T-helper 22 cell (primary cell): ENCODE measurements at places on chromosomes 7 and 10.
A peak's percentile ranks its signal among the peaks of the same experiment; 100 is the strongest.

DNA sequence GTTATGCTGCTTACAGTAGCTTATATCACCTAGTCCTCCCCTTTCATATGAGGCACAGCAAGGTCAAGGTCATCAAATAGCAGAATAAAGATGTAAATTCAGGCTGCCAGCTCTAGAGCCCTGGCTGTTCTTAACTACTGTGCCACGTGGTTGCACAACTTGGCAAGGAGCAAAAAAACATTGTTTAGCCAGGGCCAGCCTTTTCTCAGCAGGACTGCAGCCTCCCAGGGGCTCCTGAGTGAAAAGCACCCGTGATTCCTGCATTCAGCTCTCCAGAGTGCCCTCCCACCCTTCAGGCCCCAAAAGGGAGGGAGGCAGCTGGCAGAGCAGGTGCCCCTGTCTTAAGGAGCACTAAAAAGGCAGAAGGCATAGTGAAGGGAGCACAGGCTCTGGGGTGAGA is 31.8 kb upstream of the TM9SF3 start:
- no peak for DNase-seq

DNA sequence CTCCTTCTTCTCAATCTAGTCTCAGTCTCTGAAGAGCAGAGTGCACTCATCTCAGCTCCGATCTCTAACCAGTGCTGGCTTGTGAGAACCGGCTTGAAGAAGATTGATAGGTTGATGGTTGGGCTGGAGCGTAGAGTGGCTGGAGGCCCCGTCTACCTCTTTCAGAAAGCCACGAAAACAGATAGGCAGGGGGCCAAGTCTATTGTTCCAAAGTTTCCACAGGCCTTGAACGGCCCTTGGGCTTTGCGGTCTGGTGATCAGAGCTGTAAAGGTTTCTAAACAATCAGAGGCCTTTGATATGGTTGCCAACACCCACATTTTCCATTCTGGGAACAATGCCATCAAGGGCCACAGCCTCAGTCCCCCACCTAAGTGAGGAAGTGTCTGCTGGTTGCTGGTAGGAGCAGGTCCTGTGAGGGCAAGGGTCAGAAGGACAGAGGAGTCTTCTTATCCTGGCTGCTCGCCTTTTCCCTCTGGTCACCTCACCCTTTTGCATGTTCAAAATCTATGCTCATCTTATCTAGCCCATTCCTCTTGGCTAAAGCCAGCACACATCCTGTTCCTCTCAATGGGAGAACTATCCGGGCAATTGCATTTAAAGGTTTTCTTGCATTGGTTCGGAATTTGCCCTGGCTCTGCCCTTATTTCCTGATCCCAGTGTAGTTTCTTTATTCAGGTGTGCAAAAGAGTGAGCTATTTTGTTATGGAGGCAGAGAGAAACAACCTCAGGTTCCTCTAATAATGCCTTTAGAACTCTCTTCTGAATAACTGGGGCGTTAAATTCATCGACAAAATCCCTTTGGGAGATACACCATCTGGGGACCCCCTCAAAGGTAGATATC is 70.3 kb upstream of the KMT2E start:
- peak; percentile 62 for DNase-seq

DNA sequence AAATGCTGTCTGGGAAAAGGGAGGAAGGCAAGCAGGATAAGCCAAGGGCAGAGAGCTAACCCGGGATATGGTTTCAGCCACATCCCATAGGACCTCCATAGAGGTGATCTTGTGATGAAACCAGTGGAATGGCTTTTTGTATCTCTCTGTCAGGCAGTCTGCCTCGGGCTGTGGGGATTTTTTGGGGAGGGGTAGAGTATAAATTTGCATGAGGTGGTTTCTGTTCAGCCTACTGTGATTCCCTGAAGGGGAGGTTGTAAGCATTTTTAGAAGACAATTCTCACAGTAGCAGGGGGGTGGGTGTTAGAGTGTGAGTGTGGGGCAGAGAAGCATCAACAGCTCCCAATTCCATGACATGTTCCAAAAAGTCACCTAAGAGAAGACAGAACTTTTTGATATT is 11.8 kb downstream of the OR9A2 start:
- no peak for DNase-seq

- no peak for DNase-seq
Measured at GRCh38 chr7:141441837-141442627, 109.2 kb upstream of the AGK start.

DNA sequence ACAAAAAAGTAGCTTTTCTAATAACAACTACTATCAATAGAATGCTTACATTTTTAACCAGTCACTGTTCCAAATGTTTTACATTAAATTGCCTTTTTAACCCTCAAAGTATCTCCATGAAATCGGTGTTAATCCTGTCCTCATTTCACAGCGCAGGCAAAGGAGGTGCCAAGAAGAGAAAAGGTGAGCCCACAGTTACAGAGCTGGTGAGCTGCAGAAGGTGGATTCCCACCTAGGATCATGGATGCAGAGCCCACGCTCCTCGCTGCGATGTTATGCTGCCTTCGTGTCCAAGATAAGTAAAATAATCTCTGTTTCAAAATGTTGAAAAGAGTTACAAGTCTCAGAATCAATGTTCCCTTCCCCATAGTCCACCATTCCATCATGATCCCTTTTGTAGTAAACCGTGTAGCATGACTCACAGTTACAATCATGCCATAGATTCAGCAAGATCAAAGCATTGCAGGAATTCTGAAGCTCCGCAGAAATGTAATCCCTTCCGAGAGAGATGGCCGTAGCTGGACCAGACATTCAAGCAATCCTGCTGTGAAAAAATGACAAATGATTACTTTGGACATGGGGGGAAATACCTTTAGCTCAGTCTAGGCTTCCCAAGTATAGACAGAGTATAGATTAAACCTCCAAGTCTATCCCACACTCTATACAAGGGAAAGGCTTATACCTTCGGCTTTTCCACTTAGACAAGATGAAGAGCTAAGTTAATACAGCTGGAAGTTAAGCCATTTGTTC is 394.7 kb upstream of the AKR1E2 start:
- no peak for DNase-seq

DNA sequence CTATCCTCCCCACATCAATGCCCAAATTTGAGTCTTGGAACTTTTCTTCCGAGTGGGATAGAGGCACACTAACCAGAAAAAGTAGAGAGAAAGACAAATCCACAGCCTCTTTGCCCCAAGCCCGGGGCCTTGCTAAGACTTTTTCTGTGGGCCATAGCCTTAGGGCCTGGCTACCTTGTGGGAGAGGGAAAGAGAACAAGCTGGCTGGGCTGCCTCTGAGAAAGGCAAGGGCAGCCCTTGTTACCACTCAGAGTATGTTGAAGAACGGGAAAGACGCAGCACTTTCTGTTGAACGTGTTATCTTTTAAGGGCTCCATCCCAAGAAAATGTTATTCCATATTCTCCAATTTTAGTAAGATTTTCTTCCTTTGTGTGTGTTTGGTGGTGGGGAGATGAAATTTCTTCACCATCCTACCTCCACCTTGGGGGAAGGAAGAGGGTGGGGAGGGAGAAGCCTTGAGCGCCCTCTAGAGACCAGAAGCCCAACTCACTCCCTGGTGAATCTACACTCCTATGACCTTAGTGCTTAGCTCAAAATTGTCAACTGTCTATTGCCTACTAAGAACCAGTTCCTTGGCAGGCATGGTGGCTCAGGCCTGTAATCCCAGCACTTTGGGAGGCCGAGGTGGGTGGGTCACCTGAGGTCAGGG is 3.9 kb upstream of the NRF1 start:
- no peak for DNase-seq

DNA sequence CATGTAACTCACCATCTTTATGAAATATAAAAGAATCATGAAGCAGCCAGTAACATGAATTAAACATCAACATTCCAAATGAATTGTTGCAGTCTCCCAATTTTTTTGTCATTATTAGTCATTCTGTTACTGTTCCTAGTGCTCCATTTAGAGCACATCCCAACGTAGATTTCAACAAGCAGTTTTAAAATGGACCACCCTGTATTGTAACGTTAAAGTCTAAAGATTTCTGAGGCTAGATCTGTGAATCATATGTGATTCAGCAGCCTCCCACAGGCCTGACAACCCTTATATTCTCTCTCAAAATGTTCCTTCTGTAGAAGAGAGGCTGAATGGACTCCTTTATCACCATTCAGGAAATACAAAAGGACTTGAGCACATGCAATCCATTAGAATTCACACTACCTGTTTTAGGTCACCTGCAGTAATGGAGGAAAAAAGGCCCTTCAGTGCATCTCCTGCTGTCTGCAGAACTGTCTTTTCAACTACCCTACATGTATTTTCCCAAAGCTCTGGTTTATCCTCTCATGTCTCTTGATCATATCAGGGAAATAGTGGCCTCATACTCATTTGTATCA is 81.4 kb downstream of the CACNA2D1 start:
- DNase-seq = no peak

- DNase-seq = no peak
Measured at GRCh38 chr7:105756367-105756766, 120.0 kb downstream of the ATXN7L1 start.

DNA sequence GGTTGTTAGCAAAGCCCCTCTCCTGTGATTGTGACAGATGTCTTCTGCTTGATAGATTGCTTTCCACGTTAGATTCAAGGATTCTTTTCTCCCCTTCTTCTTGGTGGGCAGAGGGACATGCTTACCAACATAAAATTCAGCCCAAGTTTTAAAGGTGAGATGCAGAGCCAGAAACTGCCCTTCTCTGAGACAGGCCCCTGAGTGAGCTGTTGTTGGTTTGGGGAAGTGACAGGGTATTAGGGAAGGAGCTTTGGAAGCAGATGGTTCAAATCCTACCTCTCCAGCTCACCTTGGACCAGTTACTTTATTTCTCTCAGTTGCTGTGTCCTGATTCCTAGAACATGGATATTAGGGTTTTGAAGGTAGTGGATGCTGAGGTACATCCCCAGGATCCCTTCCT is 53.0 kb downstream of the SORCS3 start:
- DNase-seq = no peak

GRCh38 chr7:130893441-130893894 is 159.5 kb upstream of the KLF14 start:
- DNase-seq = no peak

DNA sequence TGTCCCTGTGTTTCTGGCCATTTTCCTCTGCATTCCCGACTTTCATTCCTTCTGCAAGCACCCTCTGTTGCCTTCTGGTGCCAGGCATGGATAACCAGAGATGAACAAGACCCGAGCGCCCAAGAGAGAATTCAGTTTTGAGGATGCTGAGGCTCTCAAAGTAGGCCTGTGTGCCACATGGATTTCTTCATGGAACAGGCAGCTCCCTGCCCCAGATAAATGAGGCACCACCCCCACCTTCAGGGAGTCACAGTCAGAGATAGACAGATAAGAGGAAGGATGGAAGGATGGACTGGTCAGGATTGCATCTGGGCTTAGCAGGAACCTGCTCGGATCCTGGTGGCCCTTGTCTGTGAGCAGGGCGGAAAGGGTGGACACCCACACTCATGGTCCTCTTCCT is 49.4 kb downstream of the ADCYAP1R1 start:
- no peak for DNase-seq

GRCh38 chr10:70917226-70917625 is 28.9 kb upstream of the PCBD1 start:
- no peak for DNase-seq

DNA sequence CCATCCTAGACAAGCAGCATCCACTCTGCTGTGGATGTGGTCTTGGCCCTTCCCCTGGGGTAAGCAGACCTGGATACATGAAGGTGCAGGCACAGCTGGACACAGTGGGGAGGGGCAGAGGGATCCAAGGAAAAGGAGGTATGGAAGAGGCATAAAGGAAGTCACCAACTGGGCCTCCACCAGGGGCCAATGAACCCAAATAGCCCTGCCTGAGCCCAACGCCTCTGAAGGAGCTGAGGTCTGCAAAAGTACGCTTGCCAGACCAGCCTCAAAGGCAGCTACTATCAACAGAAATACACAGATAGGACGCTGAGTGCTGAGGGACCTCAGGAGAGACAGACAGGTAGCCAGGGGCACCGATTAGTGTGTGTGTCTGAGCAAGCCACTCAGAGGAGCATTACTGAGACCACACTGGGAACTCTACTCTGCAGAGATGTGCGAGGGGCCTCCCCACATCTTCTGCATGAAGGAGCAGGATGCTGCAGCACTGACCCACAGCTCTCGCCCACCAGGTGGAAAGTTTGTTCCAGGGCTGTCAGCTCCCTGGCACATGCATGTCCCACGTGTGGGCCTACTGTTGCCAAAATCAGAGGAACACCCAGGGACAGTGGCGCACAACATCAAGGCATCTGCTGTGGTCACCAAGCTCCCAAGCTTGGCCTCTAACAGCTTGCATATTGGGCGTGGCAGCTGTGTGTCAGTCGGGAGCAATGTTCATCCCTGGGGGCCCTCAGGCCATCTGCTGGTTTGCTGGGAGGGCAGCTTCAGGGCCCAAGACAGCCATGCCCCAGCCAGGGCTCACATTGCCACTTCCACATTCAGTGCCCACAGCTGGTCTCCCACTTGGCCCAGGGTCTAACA is 40.0 kb downstream of the MKI67 start:
- DNase-seq = no peak

- no peak for DNase-seq
Measured at GRCh38 chr7:66307591-66308215, 102.6 kb downstream of the TPST1 start.

DNA sequence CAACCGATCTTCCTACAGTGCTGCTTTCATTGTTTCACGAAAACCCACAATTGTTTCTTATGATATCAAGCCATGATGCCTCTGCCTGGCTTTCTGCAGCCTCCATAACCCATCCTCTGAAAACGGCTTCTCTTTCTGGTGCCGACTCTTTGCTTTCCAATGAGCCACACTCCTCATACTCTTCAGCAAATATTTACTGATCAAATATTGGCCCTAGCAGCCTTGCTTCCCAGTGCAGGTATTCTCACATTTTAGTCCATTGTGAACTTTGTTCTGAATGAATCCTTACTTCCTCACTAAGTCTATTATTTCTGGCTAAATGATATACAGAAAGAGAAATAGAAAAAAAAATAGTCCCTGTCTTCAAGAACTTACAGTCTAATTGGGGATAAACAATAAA is 35.5 kb downstream of the LAMB1 start:
- DNase-seq = no peak

- no peak for DNase-seq
Measured at GRCh38 chr10:51685768-51686167, 13.6 kb downstream of the CSTF2T start.

DNA sequence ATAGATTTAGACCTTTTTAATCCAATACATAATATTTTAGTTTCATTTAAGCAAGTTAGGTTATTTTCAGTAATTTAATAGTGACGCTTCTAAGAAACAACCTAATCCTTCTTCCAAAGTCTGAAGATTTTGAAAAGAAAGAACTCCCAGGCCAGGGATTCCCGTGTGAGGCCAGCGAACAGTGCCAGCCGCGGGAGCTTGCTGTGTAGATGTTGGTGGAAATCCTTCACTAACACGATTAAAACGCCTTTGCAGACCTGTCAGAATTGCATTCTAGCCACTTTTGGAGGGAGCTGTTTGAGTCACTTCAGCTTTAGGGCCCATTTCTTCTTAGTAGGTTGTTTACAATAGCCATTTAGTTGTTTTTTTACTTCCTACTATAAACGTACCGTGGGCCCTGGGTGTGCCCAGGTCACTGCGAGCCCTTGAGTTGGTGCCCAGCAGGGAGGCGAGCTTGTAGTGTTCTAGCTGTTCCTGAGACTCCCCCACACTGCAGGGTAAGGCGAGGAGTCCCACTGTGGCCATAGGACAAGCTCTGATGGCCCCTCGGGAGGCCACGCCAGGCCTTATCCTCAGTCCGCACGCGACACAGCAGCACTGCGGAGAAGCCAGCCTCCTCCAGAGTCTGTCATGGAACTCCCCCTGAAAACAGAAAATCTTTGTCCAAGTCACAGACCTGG is 32.3 kb downstream of the PPP2R2D start:
- DNase-seq = no peak

- DNase-seq = no peak
Measured at GRCh38 chr7:36048141-36048901, 104.7 kb upstream of the EEPD1 start.
